Stimulated activated CD4-positive, alpha-beta T cell treated with anti-CD3 and anti-CD28 coated beads, Interleukin-15, amount 100 ng/mL, for 1 hour (primary cell): ENCODE measurements at places on chromosomes 13 and 19.
A peak's percentile ranks its signal among the peaks of the same experiment; 100 is the strongest.

DNA sequence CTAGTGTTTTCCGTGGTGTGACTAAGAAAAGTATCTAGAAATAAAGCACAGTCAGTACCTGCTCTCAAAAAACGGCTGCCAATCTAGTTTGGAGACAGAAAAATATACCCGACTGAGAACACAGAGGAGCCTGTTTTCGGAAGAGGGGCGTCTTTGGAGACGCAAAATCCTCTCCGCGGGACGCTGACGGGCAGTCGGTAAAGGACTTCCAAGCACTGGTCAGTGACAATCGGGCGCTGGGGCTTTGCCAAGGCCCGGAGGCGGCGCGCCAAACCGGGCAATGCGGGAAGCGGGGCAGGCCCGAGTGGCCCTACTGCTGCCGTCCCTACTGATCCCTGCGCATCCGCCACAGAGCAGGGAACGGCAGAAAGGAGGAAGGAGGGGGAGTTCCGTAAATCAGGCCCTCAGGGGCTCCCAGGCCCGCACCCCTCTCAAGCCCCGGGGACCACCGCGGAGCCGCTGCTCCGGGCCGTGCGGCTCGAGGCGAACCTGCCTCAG is 588 bp upstream of the DPY19L3 start:
- peak; percentile 7 for DNase-seq

GRCh38 chr19:40803857-40804782 is 5.1 kb downstream of the EGLN2 start:
- no peak for DNase-seq

DNA sequence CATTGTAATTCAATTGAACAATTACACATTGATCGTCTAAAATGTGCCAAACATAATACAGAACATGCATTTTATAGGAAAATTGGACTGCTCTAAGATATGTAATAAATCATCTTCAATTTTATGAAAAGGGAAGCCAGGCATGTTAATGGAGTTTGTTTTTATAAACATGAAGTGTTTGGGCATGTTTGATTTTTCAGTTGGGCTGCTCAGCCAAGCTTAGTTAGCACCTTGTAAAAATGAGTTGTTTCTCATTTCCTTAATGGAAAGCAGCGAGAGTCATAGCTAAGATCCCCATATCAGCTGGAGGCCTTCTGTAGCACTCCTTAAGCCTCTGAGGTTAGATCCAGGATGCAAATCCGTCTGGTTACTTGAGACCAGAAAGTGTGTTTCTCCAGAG is 422.3 kb downstream of the SPRY2 start:
- no peak for DNase-seq

DNA sequence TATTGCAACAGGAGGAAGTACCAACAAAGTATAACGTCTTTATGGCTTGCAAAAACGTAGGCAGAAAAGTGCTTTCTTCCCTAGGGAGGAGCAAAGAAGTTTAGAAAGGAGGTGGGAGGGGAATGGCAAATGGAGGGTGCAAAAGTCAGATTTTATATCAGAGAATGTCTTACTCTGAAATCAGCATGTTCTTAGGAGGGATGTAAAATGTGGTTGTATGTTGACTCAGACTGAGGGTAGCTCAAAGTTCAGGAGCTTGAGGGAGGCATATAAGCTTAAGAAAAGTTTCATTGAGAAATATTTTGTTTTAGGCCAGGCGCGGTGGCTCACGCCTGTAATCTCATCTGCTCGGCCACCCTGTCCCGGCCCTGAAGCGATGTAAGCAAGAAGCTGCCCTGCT is 1.7 kb downstream of the ZNF90 start:
- no peak for DNase-seq

- no peak for DNase-seq
Measured at GRCh38 chr13:56015919-56016318, 1124.8 kb upstream of the PRR20A start.

- no peak for DNase-seq
Measured at GRCh38 chr13:40375489-40376171, 290.8 kb downstream of the FOXO1 start.

- DNase-seq, result no peak
Measured at GRCh38 chr13:74487091-74487722, 353.0 kb upstream of the KLF12 start.

- DNase-seq, result no peak
Measured at GRCh38 chr13:23140492-23140891, 40.3 kb upstream of the SGCG start.

DNA sequence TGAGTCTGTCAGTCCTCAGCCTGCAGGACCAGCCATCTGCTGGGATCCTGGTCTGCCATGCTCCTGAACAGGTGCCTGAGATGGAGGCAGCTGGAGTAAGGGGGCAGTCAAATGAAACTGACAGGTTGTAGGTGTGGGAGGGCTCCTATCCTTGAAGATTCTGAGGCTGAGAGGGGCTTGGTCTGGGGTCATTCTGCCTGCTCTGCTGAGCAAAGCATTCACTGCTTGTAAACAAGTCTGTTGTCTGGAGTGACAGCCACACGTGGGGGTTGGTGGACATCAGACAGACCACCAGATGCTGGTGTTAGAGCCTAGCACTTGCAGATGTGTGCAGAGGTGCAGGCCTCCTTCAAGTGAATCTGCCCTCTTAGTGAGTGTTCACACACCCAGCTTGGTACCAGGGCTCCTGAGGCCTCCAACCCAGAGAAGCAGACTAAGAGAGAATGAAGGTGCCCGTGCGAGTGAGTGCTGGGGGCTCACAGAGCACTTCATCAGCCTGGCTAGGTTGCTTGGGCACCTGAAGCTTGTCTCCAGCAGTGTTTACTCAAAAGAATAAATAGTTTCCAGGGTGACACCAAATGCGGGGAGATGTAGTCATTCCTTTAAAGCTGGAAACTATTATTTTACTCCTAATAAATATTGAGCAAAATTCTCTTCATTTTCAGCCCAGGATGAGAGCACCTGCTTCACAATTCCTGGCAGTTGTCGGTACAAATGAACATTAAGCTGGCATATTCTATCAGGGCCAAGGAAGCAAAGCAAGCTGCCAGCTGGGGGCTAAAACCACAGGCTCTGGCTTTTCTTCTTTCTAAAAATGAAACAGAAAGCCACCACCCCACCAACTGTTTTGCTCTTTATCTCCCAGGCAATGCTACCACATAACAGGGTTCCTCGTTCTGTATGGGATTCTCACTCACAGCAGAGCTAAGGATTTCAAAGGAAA is 82.3 kb downstream of the RNASEH2B start:
- no peak for DNase-seq

GRCh38 chr19:4062419-4063368 is 4.0 kb downstream of the ZBTB7A start:
- no peak for DNase-seq

GRCh38 chr19:28878862-28879566 is 333.9 kb downstream of the UQCRFS1 start:
- peak; percentile 9 for DNase-seq

GRCh38 chr13:27168086-27168485 is 3.5 kb downstream of the USP12 start:
- no peak for DNase-seq

DNA sequence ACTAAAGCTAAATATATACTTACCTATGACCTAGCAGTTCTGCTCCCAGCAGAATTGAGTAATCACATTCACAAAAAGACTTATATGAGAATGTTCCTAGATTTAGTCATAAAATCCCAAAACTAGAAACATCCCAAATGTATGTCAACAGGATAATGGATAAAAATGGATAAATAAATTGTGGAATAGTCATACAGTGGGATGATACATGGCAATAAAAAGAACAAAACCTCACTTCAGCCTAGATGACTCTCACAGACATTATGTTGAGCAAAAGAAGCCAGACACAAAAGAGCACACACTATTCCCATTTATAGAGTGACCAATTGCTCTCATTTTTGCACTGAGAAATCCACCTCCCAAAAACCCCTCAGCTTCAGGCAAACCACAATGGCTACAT is 352.4 kb upstream of the HTR2A start:
- DNase-seq, result no peak

GRCh38 chr19:45040059-45040771 is 1.4 kb downstream of the CLASRP start:
- DNase-seq, result no peak

- DNase-seq, result no peak
Measured at GRCh38 chr13:21595546-21595822, 8.5 kb downstream of the MICU2 start.

- DNase-seq, result no peak
Measured at GRCh38 chr13:50940509-50940908, 30.9 kb downstream of the RNASEH2B start.

- peak; percentile 16 for DNase-seq
Measured at GRCh38 chr13:40187841-40188591, 478.4 kb downstream of the FOXO1 start.

GRCh38 chr19:3827306-3827705 is 41.1 kb upstream of the MATK start:
- no peak for DNase-seq

DNA sequence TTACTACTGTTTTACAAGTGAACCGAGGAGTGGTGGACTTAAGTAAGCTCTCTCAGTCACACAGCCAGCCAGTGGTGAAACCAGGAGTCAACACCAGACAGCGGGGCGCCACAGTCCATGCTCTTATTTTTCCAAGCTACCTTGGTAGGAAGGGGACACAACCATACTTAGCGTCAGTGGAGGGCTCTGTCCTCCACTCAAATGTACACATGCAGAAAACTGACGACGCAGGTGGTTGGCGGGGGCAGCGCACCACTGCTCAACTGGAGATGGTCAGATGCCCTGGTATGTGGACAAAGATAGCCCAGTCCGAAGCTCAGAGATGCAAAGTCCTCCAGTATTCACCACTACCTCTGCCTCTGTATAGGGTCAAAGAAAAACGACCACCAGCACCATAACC is 1.1 kb downstream of the ZNF667 start:
- DNase-seq, result no peak

DNA sequence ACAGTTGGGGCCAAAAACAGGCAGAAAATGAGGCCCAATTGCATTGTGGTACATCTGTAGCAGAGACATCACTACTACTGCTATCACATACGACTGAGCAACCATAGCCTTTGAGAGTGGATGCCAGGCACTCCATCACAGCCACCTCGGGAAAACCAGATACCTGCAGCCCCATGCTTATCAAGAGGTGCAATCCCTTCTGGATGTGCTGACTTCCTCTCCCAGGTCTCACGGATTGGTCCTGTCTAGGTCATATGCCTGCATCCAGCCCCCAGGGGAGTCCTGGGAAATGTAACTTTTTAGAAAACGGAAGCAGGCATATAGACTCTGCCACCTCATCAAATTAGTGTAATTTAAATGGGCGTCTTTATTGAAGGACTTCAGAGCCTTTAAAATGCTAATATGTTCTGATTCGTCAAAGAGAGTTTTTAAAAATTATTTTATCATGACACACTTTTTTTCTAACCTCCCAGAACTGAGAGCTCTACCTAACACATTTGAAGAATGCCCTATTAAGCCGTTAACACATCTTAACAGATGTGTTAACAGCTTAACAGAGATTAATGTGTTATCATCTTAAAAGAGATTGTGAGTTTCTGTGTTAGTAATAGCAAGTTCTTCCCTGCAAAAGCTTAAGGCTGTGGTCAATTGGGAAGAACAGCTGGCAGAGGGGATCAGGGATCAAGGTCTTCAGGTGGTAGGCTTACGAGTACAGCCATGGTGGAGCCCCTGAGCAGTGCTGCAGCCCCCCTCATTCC is 63.9 kb downstream of the DLEU7 start:
- DNase-seq, result no peak

DNA sequence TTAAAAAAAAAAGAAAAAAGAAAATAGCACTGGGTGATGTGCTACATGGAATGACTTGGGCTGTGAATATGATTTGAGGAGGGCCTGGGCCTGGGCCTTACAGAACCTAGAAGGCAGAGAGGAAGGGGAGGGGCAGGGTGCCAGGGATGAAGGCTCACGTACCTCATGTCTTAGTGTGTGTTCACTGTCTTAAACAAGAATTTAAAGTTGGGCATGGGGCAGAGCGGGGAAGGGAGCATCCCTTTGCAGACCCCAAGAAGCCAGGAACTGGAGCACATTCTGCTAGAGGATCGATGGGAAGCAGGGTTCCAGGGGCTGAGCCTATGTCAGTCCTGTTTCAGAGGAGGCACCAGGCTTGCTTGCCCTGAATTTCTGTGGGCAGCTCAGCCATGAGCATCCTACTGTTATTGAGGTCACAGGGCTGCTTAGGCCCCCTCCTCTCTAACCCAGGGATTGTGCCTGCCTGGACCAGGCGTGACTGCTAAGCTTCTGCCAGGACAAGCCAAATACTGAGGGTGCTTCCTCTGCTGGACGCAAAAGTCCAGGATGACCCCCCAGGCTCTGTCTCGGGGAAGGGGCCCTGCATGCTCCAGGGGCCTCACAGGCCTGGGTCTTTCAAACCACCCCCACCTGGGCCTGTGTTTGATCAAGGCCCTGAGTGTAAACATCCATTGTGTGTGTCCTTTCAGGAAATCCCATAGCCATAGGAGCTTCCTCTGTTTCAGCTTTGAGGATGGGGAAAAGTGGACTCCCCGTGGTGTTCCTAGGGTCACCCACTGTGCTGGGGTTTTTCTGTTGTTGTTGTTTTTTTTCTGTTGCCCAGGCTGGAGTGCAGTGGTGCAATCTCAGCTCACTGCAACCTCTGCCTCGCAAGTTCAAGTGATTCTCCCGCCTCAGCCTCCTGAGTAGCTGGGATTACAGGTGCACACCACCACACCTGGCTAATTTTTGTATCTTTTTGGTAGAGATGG is 4.8 kb downstream of the LSR start:
- DNase-seq, result no peak

- DNase-seq, result no peak
Measured at GRCh38 chr13:97889803-97890202, 63.7 kb upstream of the IPO5 start.

GRCh38 chr19:53553865-53554791 is 16.2 kb downstream of the ZNF331 start:
- peak; percentile 80 for DNase-seq

GRCh38 chr13:28704919-28705318 is 13.9 kb downstream of the SLC46A3 start:
- no peak for DNase-seq

DNA sequence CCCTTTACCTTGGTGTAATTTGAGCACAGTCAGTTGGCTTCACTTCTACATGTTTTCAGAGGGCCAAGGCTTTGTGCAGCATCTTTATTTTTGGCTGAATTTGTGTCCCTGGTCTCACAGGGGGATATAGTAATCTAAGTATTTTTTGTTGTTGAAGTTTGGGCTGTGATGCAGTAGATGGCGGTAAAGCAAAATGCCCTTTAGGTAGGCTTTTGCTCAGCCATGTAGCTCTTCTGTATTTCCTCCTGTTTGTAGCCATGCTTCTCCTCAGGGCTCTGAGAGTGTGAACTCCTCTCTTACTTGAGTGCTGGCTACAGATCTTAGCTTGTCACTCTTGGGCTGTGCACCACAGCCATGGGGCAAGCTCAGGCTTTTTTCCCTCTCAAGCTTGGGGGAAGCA is 328.6 kb downstream of the SLITRK5 start:
- no peak for DNase-seq

DNA sequence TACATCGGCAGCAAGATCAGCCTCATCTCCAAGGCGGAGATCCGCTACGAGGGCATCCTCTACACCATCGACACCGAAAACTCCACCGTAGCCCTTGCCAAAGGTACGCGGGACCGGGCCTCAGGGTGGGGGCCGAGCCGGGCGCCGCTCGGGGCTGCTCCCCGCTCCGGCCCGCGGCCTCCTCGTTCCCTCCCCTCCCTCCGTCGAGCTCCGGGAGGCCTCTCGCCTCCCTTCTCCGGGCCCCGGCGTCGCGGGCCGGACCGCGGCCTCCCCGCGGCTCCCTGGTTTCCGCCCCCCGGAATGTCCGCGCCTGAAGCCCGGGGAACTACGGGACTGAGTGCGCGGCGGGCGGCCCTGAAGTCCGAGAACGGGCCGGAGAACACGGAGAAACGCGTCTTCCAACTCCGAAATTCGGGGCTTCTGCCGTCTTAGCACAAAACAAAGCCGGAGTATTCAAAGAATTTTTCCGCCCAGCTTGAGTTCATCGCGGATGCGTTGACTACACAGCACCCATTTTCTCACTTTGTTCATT is 423 bp downstream of the LSM14A start:
- DNase-seq, result no peak
